Islet precursor cell (in vitro differentiated cells): ENCODE measurements at places on chromosomes 2 and 18.
A peak's percentile ranks its signal among the peaks of the same experiment; 100 is the strongest.

GRCh38 chr2:30038419-30038818 lies 108.4 kb upstream of the YPEL5 start:
- DNase-seq = no peak

DNA sequence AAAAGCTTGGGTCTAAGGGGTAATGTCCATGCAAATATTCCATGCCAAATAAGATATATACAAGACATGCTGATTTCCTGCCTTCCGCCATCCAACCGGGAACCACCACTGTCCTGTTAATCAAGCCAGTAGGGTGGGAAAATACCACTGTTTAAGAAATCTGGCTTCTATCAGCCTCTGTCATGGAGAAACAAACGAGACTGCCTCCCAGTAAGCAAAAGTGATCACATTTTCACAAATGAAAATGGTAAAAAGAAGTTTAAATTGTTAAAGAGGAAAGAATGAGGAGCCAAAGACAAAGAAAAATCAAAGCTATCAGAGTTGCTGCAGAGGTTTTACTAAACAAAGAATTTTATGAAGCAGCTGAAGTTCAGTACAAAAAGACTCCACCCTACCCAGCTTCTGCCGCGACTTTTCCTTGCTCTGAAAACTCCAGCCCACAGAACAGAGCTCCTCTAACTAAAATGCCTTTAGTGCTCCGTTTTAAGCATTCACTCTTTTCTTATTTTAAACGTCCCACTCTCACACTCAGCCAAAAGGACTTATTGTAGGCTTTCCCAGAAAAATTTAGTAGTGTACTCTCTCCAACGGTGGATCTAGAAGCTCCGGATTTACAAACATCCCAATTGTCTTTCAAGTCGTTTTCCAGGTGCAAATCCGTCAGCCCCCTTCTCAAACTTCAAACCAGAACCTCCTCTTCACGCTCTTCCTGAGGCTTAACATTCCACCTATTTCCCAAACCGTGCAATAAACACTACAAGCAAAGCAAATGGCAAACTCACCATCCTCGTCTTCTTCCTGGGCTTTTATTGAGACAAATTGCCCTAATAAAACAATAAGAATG lies 613 bp downstream of the COL5A2 start:
- DNase-seq = peak; percentile 61

DNA sequence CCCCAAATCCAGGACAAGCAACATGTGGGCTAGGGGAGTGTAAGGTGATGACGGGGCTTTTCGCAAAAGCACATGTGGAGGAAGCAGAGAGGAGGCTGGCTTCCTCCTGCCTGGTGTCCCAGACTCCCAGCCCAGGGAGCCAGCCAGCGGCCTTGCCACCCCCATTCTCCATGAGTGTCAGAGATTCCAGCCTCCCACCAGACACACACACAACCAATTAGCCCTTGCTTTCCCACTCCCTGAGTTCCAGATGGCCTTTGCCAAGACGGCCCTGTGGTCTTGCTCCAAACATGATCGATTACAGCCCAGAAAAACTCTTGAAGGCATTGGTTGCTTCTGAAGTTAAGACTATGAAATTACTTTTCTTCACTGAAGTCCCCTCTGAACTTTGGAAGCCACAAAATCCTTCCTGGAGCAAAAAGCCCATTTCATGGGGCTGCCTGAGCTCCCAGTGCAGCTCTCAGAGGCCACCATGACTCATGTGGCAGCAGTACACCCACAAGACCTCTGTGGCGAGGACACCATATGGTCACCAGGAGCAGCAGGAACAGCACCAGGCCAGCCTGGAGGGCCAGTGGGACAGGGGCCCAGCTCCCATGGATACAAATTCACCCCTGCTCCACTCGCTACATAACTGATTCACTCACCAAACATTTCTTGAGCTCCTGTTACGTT lies 69.1 kb upstream of the PID1 start:
- no peak for DNase-seq

DNA sequence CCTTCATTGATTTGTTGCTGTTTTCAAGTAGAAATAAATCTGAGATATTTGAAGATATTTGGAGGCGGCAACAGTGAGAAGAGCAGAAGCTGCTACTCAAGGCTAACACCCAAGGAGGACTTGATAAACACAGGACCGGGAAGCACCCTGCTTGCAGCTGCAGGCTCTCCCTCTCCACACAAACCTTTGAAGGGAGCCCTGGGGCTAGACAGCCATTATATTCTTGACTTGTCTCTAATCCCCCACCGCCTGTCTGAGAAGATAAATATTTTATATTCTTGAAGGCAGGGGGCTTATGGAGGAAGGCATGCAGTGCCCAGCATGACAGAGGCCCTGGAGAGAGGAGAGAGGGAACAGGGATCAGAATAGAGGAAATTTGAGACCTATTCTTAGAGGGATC lies 50.9 kb upstream of the SMAD2 start:
- no peak for DNase-seq

DNA sequence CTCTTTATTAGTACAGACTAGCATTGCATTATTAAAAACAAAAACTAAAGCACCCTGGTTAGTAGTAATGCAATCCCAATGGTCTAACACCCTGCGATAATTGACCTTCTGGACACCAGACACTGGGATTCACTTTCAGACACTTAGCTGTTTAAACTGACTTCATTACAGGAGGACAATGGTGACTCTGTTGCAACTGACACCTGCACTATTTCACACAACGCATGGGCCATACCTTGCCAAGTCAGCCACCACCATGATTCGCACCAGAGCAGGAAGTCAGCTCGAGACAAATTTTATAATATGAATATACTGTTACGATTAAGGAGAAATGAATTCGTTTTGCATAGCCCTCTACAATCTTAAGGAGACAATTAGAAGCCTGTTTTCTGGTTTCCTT lies 150.7 kb downstream of the MEIS1 start:
- no peak for DNase-seq

GRCh38 chr2:64930258-64930671 lies 58.9 kb upstream of the SLC1A4 start:
- DNase-seq = no peak

DNA sequence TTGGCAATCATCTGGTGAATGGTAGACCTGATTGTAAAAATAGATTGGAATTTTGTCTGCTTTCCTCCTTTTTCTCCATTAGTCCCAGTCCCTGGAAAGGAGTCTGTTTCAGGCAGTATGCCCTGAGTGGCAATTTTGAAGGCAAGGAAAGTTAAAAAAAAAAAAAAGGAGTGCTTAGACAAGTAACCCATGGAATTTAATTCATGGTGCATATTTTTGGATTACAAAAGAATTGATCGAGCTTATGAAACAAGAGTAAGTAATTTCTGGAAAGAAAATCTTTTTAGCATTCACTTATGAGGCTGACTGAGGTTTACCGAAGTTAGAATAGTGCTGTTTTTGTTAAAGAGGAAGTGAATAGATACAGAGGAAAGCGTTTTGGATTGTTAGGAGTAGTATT lies 29.4 kb upstream of the TMEM178A start:
- DNase-seq = no peak

DNA sequence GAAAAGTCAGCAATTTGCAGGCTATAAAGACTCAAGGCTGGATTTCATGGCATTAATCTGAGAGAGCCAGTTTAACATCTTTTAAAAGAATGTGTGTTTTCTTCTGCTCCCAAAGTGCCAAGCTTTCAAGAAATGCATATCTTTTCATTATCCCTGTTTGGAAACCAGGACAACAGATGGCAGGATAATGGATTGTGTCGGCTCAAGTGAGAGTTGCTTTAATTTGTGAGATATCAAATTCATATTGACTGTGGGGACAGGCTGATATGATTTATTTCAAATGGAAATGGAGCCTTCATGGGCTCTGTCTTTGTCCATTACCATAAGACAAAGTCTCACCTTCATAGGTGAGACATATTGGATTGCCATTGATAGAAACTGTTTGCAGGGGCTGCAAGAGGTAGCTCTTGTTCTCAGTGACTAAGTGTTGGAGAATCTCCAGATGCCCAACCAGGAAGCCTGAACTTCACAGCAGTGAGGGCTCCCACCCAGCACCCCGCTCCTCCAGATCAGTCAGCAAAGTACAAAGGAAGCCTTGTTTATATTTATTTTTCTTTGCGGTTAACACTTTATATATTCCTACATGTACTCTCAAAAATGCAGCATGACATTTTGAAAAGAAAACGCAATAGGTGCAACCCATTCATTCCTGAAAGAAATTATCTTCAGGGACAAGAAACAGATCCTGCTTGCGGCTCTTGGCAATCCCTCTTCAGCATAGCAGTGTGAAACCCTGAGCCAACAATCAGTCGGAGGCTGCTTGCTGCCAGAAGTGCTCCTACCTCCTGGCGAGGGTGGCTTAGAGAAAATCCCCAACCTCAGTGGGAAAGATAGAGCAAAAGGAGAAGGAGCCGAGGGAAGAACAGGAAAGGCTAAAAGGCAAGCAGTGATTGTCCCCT lies 65.8 kb upstream of the ATL2 start:
- peak; percentile 83 for DNase-seq

DNA sequence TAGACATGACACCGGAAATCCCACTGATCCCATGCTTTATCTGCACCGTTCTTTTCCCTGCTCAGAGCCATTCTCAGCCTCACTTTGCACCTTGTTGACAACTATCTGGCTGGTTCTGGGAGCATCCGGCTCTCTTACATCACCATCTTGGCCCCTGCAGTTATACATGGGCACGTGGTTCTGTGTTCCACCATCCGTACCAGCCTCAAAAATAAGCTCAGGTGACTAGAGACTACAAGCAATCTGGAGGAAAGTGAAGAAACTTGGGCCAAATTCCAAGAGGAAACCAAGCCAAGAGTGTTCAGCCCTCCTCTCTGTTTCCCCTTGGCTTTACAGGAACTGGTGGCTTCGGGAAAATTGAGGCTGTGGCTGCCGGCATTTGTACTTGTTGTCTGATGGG lies 244.6 kb upstream of the ACVR2A start:
- no peak for DNase-seq

- DNase-seq = no peak
These were observed 4.0 kb upstream of the DYSF start for GRCh38 chr2:71449343-71449742.

- no peak for DNase-seq
These were observed 8.2 kb downstream of the BIN1 start for GRCh38 chr2:127098711-127099110.

GRCh38 chr2:231369580-231370428 lies 25.7 kb upstream of the B3GNT7 start:
- peak; percentile 73 for DNase-seq

DNA sequence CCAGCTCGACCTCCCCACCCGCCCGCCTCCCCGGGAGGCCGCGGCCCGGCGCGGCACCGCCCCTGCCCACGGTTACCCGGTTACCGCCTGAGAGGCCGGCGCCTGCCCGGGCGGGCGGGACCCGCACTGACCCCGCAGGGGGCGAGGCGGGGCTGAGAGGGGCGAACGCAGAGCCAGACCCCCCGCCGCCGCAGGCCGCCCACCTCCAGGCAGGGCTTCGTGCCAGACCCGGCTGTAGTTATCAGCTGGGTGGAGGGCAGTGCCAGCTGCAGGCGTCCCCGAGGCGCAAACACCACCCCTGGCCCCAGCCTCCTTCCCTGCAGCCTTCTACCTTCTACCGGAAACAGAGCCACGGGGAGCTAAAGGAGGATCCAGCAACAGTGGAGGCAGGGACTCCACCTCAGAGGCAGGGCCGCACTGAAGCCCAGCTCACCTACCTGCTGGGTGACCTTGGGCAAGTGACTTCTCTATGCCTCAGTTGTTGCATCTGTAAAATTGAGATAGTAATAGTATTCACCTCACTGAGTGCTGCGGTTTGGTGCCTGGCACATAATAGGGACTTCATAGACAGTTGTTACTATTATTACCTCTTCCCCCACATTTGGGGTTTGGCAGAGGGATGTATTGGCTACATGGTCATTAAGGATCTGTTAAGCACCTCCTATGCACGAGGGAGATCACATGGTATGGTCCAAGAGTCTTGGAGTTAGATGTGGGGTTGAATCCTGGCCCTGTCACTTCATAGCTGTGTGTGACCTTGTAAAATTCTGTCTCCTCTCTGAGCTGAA lies 231.6 kb upstream of the SMAD2 start:
- peak; percentile 70 for DNase-seq

GRCh38 chr2:224354632-224355211 lies 47.2 kb downstream of the FAM124B start:
- no peak for DNase-seq

- no peak for DNase-seq
These were observed 147.6 kb downstream of the GALNT14 start for GRCh38 chr2:30990671-30991070.

GRCh38 chr2:31255911-31256571 lies 22.1 kb downstream of the EHD3 start:
- no peak for DNase-seq

- no peak for DNase-seq
These were observed 258.1 kb downstream of the ALK start for GRCh38 chr2:29663268-29663667.

DNA sequence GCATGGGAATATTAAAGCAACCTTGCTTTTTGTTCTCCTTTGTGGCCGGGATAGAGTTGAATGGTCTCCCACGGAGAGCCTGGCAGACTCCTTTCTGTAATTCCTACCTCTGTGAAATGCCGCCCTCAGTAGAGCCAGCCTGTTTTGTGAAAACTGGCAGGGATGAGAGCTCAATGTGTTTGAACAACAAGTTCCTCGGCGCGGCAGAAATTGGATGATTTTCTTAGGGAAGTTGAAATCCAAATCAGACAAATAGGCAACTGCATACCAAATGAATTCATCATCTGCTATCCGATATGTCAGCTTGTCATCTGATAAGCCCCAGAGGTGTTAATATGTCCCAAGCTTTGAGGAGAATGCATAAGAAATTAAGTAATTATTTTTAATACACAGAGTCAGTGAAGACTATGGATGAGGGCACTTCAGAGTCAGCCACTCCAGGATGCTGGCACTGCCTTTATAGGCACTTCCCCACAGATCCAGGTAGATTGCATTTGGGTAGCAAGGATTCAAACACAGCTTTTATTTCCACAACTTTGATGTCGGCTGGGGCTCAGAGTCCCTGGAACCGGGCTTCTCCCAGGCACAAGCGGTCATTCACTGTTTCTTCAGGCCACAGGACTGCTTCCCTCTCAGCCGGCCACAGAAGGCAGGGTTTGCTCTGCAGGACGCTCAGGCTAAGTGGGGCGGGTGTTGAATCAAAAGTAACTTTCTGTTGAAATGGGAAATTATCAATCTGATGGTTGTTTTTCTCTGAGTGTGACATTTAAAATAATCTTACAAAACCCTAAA lies 82.8 kb upstream of the REV1 start:
- no peak for DNase-seq

DNA sequence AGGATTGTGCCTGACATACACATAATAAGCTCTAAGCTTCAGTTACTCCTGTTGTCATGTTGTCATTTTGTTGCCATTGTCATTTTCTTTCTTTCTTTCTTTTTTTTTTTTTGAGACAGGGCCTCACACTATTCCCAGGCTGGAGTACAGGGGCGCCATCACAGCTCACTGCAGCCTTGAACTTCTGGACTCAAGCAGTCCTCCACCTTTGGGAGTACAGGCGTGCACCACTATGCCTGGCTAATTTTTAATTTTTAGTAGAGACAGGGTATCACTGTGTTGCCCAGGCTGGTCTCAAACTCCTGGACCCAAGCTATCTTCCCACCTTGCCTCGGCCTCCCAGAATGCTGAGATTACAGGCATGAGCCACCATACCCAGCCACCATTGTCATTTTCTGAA lies 30.9 kb upstream of the SCLY start:
- no peak for DNase-seq

- no peak for DNase-seq
These were observed 44.2 kb downstream of the LCLAT1 start for GRCh38 chr2:30491225-30491624.
